Activated T-cell treated with anti-CD3 and anti-CD28 coated beads, Interleukin-2, amount 50 U/mL, for 1 hour (primary cell): ENCODE measurements at places on chromosomes 7 and 10.
A peak's percentile ranks its signal among the peaks of the same experiment; 100 is the strongest.

- DNase-seq, result no peak
Measured at GRCh38 chr7:55557666-55558188, 14.6 kb downstream of the VOPP1 start.

DNA sequence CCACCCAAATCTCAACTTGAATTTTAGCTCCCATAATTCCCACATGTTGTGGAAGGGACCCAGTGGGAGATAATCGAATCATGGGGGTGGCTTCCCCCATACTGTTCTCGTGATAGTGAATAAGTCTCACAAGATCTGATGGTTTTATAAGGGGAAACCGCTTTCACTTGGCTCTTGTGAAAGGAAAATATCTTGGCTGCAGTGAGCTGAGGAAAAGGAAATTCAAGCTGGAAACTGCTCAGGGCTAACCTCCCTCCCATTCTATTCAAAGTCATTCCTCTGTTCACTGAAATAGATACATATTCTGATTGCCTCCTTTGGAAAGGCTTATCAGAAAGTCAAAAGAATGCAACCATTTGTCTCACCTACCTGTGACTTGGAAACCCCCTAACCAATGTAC lies 15.8 kb downstream of the CYCS start:
- DNase-seq, result no peak

GRCh38 chr7:41134300-41135255 lies 568.3 kb downstream of the INHBA start:
- DNase-seq, result no peak

- DNase-seq, result no peak
Measured at GRCh38 chr10:124436191-124436638, 13.6 kb downstream of the NKX1-2 start.

DNA sequence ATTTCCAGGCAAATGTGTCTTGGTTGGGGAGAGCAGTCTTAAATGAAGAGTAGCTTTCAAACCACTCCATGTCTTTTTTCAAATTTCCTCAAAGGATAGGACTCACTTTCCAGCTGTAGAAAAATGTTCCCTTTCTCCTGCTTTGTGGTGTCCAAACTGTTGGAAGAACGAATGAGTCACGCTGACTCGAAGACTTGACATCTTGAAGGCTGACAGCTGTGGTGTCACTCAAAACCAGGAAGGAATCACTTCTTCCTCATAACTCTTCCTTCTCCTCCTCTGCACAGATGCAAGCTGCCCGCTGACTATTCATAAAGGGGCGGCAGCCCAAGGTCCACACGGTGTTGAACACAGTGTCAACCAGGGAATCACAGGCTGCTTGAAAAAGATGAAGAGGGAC lies 19.2 kb downstream of the PLA2G12B start:
- no peak for DNase-seq

GRCh38 chr10:86747796-86748581 lies 8.4 kb upstream of the BMPR1A start:
- DNase-seq, result no peak

- DNase-seq, result no peak
Measured at GRCh38 chr10:34172936-34173533, 642.1 kb downstream of the PARD3 start.

DNA sequence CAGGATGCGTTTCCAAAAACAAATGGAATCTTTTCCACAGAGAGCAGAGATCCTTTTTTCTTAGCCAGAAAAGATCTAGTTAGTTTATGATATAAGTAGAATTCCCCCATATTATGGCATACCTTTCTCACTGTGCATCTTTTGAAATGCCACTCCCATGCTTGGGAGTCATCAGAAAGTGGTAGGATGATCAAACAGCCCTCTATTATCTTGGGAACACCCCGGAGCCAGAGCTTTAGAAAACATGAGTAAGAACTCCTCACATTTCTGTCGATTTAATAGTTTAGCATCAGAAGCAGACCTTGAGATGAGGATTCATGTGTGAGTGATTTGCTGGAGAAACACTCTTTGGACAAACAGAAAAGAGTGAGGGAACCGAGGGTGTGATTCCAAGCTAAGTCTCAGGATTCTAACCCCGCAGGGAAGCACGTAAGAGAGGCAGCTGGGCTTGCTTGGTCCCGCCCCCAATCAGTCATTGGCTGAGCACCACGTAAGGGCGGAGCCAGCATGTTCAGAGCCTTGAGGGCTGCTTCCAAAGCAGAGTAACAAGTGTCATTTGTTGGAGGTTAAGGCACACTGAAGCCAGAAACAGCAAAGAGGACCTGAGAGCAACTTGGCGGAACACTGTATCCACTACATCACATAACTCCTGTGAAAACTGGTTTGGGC lies 43.7 kb upstream of the NXPH1 start:
- no peak for DNase-seq

DNA sequence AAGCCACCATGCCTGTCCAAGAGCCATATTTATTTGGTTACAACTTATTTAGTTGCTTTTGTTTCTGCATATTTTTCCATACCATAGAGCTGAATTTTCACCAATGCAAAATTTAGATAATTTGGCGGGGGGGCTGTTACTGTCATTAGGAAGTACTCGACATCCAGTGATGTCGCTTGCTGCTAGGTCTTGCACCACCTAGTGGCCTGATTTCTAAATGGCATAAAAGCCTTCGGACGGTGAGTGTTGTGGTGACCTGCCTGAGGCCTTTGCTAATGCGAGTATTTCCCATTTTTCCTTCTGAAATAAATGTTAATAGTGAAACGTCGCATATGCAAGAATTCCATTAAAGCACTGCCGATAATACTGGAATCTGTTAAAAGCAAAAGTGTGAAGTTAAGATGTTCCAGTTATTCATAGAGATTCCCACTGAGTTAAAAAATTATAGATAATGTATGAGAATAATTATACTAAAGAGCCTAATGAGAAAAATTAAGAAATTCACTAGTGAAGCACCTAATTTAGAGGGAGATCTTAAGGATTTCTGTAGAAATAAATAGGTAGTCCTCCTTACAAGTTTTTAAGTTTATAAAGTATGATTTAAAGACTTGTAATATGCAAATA lies 86.1 kb upstream of the DNAJB6 start:
- peak; percentile 45 for DNase-seq

DNA sequence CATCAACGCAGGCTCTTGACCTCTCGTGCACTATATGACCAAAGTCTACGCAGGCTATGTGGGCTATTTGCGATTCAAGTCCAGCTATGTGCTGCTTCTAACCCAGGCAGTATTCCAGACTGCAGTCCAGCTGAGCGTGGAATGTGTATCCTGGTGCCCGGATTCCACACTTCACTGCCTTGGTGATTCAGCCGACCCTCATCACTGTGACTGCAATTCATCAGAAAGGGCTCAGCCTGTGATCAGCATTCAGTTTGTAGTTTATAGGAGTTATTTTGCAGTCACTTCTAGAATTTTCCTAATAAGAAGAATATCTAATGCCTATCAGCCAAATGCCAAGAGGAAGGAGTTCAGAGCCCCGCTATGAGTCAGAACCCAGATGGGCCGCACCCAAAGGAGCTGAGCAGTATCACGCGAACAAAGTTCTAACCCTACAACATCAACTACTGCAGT lies 119.8 kb upstream of the LANCL2 start:
- DNase-seq, result no peak

GRCh38 chr10:47287805-47288204 lies 12.2 kb upstream of the GDF10 start:
- no peak for DNase-seq

DNA sequence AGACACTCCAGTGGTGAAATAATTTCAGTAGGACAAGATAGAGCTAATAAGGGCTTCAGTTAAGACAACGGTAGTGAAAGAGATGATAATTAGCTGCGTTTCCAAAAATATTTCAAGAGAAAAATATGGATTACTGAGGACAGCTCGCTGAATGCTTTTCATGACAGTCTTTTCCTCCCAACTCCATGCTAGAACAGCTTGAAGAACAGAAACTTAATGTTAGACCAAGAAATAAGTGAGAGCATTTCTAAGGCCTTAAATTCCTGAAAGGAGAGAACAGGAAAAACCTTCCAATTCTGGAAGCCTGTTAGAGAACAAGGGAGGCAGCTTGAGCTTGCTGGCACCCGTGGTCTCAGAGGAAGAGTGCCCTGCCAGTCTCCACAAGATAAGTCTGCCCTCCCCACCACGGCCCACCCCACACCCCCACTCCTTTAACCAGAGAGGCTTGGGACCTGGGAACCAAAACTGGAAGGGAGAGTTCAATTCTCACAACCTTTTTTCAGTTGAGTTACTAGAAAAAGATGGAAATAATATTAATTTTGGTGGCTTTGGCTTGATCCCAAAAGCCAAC lies 1148.0 kb upstream of the CELF2 start:
- no peak for DNase-seq

DNA sequence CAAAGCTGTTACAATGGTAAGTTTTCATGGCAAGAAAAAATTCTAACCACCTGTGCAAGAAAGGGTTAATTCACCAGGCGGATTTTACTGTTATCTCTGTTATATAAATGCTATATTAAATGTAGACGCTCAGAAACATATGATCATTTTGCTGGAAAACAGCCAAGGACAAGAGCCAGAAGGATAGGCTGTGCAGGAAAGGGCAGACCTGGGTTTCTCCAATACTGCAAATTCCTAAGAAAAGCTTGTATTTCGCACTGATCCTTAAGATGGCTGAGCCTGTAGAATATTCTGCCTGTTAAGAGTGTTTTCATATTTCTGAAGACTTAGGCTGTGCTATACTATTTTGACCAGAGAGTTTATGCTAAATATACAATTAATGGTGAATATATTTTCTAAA lies 564.1 kb upstream of the KCND2 start:
- DNase-seq, result no peak

DNA sequence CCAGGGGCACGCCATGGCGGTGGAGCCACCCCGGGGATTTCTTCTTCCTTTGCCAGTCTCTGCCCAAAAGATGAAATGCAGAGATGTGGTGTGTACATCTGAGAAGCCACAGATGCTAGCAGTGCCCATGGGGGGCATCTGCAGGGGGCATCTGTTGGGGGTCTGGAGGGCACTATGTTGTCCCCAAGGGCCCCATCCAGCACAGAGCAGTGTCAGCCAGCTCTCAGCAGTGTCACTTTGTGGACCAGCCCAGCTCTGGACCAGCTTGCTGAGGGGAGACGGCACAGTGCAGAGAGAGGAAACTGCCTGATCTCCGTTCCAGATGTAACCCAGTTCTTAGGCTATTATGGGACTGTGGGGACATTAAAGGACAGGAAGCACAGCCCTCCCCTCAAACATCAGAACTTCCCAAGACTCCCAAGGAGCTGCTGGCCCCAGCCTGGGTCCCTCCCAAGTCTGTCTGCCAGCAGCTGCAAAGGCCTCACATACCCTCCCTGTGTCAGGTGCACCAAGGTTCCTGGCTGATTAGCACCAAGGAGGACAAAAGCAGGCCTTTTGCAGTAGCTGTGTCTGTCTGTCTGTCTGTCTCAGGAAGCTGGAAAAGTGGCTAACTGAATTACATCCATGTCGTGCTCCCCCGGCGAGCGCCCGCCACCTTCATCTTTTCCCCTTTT lies 536.5 kb downstream of the PTPRN2 start:
- no peak for DNase-seq

DNA sequence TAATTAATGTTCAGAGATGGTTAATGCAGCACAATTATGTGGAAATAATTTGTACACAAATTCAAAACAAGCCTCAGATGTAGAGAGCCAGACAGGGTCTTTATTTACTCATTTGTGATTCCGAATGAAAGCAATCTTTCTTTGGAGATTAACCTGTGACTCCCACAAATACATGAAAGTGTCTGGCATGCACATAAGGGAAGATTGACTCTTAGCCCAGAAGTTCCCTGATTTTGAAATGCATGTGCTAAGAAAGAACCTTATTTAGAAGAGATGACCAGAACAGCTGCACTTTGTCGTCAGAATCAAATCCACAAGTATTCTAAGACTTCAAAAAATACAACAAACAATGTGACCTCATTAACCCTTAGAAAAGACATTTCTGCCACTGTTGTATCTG lies 45.1 kb downstream of the RNLS start:
- DNase-seq, result no peak

- no peak for DNase-seq
Measured at GRCh38 chr10:44279426-44280126, 105.3 kb downstream of the CXCL12 start.

- DNase-seq, result no peak
Measured at GRCh38 chr10:128156999-128157755, 31.0 kb upstream of the MKI67 start.

GRCh38 chr10:60359066-60359465 lies 30.6 kb downstream of the ANK3 start:
- DNase-seq, result no peak

DNA sequence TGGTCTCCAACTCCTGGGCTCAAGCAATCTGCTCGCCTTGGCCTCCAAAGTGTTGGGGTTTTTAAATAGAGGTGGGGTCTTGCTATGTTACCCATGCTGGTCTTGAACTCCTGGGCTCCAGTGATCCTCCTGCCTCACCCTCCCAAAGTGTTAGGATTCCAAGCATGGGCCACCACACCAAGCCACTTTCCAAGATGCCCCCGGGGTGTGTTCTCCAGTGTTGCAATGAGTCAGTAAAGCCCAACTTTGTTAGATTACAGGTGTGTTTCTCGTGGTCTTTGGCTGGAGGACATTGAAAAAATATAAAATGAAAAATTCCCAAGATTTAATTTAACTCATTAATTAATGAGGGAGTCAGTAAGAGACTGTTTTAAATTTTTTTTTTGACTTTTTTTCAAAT lies 29.2 kb downstream of the TACR2 start:
- DNase-seq, result no peak

- DNase-seq, result no peak
Measured at GRCh38 chr7:140857048-140857447, 67.7 kb downstream of the BRAF start.

GRCh38 chr10:71893920-71894319 lies 42.9 kb upstream of the PSAP start:
- DNase-seq, result no peak

GRCh38 chr10:91788527-91788926 lies 9.7 kb upstream of the TNKS2 start:
- DNase-seq, result no peak

- DNase-seq, result no peak
Measured at GRCh38 chr7:17680943-17681351, 259.3 kb downstream of the SNX13 start.

DNA sequence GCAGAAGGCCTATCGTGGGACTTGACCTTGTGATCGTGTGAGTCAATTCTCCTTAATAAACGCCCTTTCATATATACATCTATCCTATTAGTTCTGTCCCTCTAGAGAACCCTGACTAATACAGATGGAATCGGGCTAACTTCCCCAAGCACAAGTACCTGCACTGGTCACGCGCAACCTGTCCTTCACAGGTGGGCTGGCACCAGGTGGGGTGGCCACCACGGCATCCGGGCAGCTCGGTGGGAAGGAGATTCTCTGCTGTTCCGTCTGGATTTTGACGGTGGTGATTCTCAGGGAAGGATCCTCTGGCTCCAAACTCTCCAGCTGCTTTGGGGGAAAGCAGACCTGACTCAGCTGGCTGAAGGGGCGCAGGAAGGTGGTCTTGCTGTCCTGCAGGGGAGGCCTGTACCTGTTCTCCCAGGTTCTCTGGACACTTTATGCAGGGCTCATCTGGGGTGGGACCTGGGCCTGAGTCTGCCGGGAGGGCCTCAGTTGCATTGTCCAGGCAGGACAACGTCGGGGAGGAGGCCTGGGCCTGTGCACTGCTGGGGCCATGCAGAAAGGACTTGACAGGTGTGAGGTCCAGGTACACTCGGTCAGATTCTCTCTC lies 61.1 kb downstream of the VWA2 start:
- no peak for DNase-seq
